Activated CD8-positive, alpha-beta memory T cell treated with anti-CD3 and anti-CD28 coated beads for 4 hours (primary cell): ENCODE measurements at places on chromosomes 3 and 15.

DNA sequence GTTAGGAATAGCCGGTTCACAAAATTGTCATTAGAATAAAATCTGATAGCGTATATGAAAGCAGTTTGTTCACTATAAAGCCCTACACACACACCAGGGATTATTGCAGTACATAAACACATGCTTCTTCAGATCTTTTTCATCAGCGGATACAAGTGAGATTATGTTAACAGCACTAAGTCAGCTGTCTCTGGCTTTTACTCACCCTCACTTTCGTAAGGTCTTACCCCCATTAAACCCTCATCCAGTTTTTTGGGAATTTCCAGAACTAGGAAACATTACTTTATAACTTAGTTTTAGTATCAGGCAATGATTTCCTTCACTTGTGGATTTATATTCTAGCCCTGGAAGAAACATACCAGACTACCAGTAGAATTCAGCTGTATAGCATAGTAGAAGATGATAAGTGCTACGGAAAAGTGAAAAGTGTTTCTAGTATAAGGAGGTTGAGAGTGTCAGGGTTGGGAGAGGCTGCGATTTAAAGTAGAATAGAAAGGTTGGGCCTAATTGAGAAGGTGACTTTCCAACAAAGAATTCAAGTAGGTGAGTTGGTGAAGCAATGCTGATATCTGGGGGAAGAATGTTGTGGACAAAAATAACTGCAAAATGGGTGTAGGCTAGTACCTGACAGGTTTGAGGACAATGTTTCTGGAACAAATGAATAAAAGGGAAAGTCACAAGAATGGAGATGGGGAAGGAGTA is 22.7 kb downstream of the TMEM207 start:
- no peak for DNase-seq

DNA sequence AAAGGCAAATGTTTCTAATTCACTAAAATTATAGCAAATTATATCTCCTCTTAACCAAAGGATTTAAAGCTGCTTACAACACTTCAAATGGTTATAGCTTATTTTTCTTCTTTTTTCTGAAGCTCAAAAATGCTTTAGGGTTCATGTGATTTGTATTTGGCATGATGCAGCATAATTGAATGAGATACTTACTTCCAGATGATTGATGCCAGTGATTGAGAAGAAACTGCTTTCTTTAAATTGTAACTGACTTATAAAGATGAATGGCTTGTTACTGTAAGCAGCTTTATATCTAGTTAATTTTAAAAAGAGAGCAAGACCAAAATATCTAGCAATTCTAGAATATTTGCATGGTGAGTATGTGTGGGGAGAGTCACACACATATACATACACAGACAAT is 270.7 kb upstream of the THRB start:
- no peak for DNase-seq

GRCh38 chr3:8741581-8742261 is 8.1 kb downstream of the CAV3 start:
- no peak for DNase-seq

- no peak for DNase-seq
Measured at GRCh38 chr3:29525254-29525881, 244.5 kb downstream of the RBMS3 start.

DNA sequence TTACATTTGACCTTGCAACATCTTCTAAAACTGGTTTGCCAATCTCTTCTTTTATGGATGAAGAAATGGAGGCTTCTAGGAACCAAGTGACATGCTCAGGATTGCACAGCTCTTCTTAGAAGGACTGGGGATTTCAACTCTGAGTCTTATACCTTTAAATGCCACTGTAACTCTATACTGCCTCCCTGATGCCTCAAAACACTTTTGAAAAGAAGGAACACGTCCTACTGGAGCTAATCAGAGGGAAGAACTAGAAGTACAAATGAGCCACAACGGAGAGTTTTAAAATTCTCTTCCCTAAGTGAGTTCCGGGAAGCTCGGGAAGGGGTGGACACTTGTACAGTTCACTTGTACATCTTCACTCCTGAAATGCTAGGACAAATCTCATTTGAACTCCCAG is 949 bp upstream of the MITF start:
- no peak for DNase-seq

GRCh38 chr15:90083954-90084607 is 18.2 kb downstream of the IDH2 start:
- DNase-seq, result no peak

DNA sequence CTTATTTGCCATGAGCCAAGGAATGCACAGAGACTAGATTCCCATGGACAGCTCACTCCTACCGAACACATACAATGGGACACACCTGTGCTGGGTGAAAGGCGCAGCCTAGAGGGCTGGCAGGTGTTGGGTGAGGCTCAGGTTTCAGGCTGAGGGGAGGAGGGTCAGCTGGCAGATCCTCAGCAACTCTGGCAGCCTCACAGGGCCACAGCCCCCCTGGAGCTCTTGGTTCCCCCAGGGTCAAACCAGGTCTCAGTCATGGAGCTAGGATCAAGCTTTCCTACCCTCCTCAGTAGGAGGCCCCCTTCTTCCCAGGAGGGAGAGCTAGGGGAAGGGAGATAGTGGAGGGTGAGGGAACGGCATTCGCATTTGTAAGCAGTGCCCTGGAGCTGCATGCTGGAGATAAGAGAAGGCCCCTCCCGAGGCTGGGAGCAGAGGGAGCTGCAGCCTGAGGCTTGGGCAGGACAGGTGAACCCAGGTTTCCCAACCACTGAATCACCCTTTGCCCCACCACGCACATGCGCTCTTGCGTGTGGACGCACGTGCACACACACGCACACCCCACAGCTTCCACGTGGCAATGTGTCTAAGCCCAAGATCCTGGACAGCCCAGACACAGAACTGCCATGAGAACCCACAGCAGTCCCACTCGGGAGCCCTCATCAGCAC is 26.3 kb upstream of the TFRC start:
- DNase-seq, result no peak

DNA sequence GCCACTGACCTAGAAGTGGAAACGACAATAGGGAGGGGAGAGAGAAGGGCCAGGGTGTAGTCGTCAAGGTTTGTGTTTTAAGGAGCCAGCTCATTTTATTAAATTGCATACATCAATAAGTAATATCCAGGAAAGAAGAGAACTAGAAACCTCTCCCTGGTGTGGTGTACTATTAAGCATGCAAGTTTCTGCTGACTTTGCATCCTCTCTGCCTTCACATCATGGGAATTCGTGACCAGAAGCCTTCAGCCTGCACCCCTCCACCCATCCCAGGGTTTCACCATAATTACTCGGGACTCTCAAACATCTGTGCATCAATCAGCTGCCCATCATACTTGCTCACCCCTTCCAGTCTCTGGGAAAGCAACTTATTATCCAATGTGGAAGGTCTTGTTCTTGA is 70.9 kb upstream of the UBE3A start:
- no peak for DNase-seq

DNA sequence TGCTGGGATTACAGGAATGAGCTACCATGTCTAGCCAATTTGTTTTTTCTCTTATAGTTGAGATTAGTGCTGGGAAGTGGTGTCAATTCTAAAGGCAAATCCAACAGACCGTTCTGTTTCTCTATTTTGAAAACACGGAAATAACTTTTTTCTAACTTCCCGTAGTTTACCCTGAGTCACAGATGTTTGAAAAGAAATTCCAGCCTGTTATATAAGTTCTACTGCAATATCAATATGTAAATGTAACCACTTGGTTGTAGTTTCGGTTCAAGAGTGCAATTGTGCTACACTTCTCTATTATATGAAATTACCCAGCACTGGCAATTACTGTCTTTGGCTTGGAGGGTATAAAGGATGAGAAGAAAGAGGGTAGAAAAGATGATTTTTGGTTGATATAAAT is 22.3 kb upstream of the GNB4 start:
- no peak for DNase-seq

DNA sequence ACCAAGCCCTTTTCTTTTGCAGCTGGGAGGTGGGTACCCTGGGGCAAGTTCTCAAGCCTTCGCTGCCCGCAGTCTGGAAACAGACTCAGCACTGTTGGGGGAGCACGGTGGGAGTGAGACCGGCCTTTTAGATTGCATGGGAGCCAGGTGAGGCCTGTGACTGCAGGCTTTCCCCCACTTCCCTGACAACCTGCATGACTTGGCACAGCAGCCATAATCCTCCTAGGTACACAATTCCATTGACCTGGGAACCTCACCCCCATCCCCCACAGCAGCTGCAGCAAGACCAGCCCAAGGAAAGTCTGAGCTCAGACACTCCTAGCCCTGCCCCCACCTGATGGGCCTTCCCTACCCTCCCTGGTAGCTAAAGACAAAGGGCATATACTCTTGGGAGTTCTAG is 52.2 kb upstream of the CCDC80 start:
- DNase-seq, result no peak

GRCh38 chr3:177777699-177778098 is 580.4 kb upstream of the TBL1XR1 start:
- no peak for DNase-seq

DNA sequence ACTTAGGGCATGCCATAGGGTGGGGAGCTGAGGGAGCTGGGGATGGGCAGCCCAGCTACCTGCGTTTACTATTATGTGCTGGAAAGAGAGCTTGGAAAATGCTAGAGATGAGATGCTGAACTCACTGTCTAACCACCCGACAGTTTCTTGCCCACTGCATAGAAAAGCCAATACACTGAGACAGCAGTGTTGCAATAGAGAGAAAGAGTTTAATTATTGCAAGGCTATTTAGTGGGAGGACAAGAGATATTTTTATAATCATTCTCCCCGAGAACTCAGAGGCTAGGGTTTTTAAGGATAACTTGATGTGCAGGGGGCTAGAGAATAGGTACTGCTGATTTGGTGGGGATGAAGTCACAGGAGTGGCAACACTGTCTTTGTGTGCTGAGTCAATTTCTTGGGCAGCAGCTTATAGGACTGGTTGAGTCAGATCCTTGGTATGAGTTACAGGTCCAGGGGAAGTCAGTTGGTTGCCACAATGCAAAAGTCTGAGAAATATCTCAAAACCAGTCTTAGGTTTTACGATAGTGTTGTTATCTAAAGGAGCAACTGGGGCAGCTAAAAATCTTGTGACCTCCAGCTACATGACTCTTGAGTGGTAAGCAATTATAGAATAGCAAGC is 205.9 kb downstream of the GABRG3 start:
- no peak for DNase-seq

DNA sequence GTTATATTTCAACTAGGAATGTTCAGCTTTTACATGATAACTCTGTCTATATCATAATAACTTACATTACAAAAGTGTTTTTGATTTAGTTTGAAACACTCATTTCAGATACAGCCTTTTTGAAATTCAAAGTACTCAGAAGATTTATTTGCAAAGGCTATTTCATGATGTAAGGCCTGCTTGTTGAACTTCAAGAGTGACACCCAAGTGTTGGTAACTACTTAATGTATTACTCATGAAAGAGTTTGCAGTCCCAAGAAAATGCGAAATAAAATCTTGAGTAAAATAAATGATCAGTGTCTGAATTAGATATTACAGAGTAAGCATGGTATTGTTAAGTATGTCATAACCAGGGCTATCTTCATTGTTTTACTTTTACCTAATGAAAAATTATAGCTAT is 35.3 kb downstream of the ARHGEF26 start:
- no peak for DNase-seq

GRCh38 chr3:51388286-51389029 is 2.6 kb upstream of the RBM15B start:
- DNase-seq, result no peak

- peak; percentile 6 for DNase-seq
Measured at GRCh38 chr3:69197922-69198530, 75.6 kb upstream of the LMOD3 start.

DNA sequence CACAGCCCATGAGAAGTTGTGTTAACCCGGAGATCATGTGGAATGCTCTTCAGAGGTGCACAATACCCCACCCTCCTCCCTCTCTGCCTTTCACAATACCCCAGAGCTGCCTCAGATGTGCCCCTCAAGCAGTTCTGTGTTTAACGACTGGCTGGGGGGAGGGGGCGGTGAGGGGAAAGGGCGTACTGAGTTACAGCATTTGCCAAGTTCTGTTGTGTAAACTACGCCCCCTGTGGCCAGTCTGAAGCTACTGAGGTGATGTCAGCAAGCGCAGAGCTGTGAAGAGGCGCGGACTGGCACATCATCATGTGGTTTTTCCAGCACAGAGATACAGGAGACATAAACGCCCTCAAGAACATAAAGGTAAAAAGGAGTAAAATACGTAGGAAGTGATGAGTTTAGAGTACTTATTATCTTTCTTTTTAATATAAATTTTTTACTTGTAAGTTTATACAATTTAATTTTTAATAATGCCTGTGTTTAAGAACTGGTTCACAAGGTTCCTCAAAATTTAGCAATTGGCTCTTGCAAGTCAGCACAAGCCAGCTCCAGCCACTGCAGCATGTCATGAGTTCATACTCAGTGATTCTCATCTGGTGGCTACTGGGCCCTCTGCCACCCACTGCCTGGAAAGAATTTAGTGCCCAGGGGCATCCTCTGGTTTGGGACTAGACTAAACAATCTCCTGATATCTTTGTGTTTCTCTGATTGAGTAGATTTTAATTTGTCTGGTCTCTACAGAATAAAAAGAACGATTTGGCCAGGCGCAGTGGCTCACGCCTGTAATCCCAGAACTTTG is 1.7 kb downstream of the EPB42 start:
- DNase-seq, result no peak

- DNase-seq, result no peak
Measured at GRCh38 chr3:195195321-195196209, 75.4 kb downstream of the XXYLT1 start.

DNA sequence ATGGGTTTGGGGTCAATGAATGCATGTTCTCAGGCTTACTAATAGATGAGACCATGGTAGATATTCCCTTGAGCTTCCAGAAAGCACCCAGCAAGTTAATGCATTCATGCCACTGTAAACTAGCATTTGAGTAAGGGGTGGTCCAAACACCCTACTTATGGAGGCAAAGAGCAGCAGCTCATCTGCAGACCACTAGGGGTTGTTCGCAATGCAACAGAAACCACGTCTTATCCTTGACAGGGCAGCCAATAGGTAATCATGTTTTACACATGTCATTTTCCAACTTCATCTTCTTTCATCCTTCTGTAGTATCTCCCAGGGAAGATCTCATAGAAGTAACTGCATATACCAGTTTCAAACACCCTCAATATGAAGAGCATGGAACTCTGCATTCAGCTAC is 330.2 kb downstream of the RORA start:
- DNase-seq, result no peak

DNA sequence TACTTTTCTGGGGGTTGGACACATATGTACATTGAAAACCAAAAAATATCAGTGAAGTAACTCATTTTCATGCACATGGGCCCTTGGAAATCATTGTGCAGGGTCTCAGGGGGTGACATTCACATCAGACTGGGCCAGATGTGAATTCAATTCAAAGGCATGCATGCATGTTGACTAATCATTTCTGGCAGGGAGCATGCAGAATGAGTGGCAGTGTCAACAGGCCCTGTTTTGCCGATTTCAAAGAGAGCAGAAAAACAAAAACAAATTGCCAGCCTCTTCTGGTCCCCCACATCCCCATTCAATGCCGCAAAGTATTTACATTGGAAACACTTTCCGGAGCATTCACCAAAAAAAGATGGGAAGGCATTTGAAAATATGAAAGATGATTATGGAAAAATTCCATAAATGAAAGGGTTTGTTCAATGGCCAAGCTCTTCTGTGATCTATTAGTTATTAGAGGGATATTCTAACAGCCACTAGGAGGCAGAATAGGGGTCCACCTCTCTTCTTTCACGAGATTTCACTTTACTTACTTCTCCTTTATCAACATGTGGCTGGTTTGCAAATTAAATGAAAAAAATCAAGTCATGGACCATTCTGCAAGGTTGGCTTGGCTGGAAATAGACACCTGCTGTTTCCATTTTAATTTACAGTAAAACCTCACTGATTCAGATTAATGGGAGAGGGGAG is 119.9 kb upstream of the FEZF2 start:
- no peak for DNase-seq

GRCh38 chr3:195548987-195549386 is 5.9 kb upstream of the PPP1R2 start:
- DNase-seq, result no peak

GRCh38 chr3:33115024-33115768 is 1.4 kb downstream of the CRTAP start:
- no peak for DNase-seq
